ENCODE measurements at places on chromosomes 1 and 21. TPM values are rescaled to one million over a fixed set of nuclear protein-coding genes. Genes with fewer than 3 reads are reported as not detected.

Gene TMEM53
- total RNA-seq, result 8.0 TPM

Gene CYP4A22
- total RNA-seq, result 0.47 TPM

Gene ROR1
- total RNA-seq, result 33.9 TPM

Gene SMCP
- not detected for total RNA-seq

Gene HRNR
- not detected for total RNA-seq

Gene CD84
- total RNA-seq, result 3.7 TPM

Gene PTGS2
- 3.6 TPM for total RNA-seq

Gene TYW3
- 11.4 TPM for total RNA-seq

Gene LORICRIN
- total RNA-seq, result not detected

Gene NUP133
- 41.0 TPM for total RNA-seq

Gene DMRTA2
- total RNA-seq, result not detected

Gene GJB3
- total RNA-seq, result 0.35 TPM

Gene JMJD4
- 26.9 TPM for total RNA-seq

Data from metanephros (tissue), 2 donors.